GM10248 (cell line): ENCODE measurements at places on chromosomes 6 and 20.

- no peak for DNase-seq
These were observed 46.7 kb upstream of the NNAT start for GRCh38 chr20:37474386-37474785.

DNA sequence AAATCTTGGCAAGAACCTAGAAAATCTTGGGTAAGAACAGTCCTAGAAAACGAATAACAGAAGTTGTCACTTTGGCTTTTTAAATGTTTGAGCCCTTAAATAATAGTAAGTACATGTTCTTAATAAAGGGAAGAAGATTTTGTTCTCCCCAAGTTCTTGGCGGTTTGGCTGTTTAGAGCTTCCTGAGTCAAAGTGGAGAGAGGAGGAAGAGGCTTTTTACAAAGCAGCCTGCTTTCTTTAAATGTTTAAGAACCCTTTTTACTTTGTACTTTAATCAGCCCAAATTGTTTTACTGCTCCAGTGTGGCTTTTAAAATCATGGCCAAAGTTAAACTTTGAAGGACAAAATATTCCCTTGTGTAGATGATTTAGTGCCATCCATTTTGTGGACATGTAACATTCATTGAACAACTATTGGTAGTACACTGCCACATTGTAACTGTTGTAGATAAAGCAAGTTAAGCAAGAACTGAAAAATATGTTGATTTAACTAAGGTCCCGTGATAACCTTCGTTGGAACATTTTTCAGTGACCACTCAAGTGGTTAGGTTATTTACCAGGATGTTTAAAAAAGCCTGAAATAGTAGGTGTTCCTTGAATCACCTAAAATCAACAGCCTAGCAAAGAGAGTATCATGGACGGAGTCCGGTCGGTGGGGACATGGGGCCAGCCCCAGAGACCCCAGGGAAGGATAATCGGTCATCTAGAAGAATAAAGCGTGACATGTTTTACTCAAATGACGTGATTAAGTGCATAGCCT, 2.4 kb downstream of the AMD1 start:
- DNase-seq, result no peak

DNA sequence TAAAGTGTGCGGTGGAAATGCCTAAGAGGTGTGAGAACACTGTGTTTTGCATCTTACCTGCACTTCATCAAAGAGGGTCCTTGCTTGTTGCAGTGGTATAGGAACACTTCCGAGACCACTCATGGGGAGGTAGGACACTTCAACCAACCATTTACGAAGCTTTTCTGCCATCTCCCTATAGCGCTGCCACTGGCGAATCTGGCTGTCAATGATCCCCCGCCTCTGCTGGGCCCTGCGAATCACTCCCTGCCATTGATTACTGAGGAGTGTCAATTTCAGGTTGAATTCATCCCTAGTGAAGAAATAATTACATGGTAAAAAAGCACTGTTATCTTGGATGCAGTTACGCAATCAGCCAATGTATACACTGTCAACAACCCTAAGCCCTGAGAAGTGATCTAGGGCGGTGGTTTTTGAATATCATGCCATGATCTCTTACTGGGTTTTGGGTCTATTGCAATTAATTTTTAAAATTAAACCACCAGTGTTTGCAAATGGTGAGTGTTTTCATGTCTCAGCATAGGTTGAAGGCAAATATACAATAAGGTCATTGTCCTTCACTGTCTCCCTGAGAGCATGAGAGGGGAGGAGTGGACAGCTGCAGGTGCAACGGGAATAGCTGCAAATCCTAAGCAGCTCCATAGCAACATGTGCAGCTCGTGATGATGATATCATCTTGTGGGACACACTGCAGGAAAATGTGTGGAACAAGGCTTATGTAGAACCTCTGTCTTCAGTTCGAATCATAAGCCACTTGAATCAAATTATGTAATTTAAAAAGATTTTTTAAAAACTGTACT, 400.6 kb downstream of the ESR1 start:
- no peak for DNase-seq

- no peak for DNase-seq
These were observed 43.4 kb downstream of the PLAGL1 start for GRCh38 chr6:143964674-143965081.

DNA sequence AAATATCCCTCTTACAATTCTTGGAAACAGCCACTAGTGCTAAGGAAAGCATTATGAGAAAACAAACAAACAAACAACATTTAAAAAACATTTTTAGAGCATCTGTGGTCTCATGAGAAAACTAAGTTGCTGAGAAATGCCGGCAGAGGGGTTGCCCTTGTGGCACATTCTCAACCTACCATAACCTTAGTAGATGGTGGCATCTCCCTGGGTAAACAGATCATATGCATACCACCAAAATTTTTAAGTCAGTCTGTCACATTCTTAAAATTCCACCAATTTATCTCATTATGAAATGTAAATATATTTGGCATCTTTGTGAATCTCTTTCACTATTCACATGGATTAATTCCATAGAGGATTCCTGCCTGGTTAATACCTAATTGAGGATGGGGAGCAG, 575.7 kb upstream of the MARCKS start:
- DNase-seq, result no peak

- DNase-seq, result no peak
These were observed 126.1 kb upstream of the LAMP5 start for GRCh38 chr20:9388160-9388812.

DNA sequence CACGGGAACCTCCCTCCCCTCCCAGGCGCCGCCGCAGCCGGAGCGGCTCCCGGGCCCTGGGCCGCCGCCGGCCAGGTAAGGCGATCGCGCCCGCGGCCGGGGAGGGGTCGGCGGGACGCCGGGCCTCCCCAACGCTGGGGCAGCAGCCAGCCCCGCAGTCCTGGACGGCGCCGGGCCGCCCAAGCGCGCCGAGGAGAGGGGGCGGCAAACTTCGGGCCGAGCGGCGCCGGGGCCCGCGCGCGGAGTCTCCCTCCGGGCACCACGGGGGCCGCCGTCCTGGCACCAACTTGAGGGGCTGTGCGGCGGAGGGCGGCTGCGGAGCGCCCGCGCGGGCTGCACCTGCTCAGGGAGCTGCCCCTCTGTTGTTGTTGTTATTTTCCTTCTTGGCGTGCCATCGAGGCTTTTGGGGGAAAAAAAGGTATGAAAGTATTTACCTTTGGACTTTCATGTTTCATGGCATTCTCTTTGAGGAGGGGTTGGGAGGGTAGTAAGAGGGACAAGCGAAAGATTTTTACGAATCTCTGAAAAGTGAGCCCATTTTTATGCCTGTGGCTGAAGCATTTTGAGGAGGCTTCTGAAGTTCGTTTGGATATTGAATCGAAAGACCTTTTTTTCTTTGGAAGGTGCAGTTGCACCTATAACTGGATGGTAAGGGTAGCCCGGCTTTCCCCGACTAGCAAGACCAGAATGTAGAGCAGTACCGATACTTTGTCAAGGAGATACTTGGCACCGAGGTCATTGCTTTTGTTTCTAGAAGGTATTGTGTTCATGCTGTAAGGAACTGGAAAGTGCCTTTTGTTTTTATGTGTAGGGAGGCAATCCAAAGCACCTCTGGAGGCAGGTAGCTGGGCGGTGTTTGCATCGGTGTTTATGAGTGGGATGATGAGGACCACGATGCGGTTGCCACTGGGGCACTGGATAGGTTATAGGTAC, at the start of gene RNF182:
RNF182 (plus strand) TSS at position 4 of the 933 bp plus-strand sequence. CDS start 52,168 bp downstream, outside the sequence.
- DNase-seq, result peak; percentile 72

GRCh38 chr20:3766422-3767109, 987 bp downstream of the ADISSP start:
- no peak for DNase-seq

- no peak for DNase-seq
These were observed 79.3 kb downstream of the CAP2 start for GRCh38 chr6:17472653-17473183.

- no peak for DNase-seq
These were observed 6.9 kb downstream of the NELFCD start for GRCh38 chr20:58987790-58988564.

DNA sequence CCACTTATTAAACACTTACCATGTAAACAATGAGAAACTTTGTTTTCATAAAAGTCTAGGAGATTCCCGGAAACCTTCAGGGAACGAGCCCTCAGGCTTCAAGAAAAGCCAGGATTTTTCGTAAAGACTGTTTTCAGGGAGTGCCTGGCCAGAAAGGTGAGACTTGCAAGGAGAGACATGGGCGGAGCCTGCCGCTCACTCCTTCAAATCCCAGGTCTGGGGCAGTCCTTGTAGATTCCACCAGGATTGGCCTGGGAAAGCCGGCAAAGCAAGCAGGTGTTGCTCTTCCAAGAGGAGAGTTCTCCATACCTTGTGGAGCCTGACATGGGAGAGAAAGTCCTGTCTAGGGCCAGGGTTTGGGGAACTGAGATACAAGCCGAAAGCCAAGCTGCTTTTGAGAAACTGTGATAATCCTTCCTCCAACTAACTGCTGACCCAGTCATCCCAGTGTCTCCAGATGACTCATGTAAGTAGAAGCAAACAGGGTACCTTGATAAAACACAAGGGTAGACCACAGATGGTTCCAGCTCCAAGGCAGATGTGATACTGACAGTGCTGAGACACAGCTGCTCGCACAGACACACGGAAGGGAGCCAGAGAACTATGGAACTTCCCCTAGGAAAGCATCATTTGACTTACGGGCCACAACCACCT, 69.4 kb upstream of the NAA20 start:
- peak; percentile 47 for DNase-seq

GRCh38 chr6:146925846-146926245, 278.4 kb upstream of the STXBP5 start:
- DNase-seq, result no peak

GRCh38 chr6:127858727-127859391, 42.0 kb downstream of the THEMIS start:
- DNase-seq, result no peak

- DNase-seq, result no peak
These were observed 42.2 kb upstream of the STXBP5 start for GRCh38 chr6:147161974-147162495.

- DNase-seq, result no peak
These were observed 2.3 kb downstream of the BIRC7 start for GRCh38 chr20:63238031-63238430.

DNA sequence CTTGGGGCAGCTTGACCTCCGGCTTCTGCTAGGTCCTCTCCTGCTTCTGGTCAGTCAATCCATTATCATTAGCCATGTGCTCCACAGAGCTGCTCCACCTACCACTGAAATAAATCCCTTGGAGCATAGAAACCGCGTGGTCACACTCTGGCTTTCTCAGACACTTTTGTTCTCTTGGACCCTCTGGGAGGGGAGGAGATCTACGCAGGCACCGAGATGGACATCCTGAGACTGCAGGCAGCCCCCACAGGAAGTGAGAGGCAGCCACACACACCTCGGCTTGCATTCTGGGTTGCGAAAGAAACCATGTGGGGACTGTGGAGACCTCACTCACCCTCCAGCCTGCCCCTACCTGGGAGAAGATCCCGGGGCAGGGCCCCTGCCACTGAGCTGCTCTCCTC, 79.5 kb downstream of the FYN start:
- peak; percentile 34 for DNase-seq

DNA sequence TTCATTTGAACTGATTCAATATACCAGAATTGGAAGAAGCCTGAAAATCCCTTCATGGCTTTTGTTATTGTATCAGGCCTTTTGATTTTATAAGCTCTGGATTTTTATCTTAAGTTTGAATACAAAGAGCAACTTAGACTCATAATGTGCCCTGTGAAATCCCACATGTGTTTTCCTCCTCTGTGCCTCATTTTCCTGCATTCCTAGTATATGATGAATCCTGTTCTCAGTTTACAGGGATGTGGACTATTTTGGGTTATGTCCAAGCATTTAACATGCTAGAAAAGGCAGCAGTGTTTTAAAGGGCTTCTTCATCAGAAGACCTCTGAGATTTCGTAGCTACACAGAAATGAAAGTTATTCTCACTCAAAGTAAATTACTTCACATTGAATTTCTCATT, 455.0 kb downstream of the RFPL4B start:
- no peak for DNase-seq

GRCh38 chr6:168280020-168280898, 39.3 kb downstream of the DACT2 start:
- DNase-seq, result no peak

DNA sequence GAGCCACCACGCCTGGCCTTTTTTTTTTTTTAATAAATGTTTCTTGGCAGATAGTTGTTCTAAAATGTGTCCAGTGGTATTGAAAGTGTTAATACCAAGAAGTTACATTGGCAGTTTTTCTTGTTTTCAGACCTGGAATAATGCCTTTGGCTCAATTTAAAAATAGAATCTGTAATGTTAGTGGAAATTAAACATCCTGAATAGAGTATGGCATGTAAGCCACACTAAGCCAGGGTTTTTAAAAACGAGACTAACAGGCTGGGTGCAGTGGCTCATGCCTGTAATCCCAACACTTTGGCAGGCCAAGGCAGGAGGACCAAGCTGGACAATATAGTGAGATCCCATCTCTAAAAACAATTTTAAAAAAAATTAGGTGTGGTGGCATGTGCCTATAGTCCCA, 25.3 kb downstream of the MCM8 start:
- no peak for DNase-seq

GRCh38 chr6:140537834-140538705, 1163.6 kb upstream of the CITED2 start:
- no peak for DNase-seq

DNA sequence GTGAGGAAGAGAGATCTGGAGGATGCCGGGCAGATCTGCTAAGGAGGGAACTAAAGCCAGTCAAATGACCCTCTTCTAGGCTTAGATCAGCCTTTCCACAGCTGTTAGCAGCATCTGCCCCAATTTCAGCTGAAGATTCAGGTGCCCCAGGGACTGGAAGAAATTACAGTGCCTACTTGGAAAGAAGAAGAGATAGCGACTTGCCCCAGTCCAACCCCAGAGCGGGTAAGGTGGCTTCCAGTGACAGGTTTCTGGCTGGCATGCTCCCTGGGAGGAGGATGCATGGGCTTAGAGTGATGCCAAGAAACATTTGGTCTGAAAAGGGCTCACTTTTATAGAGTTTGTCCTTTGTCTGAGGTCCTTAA, 620 bp downstream of the TJAP1 start:
- no peak for DNase-seq

DNA sequence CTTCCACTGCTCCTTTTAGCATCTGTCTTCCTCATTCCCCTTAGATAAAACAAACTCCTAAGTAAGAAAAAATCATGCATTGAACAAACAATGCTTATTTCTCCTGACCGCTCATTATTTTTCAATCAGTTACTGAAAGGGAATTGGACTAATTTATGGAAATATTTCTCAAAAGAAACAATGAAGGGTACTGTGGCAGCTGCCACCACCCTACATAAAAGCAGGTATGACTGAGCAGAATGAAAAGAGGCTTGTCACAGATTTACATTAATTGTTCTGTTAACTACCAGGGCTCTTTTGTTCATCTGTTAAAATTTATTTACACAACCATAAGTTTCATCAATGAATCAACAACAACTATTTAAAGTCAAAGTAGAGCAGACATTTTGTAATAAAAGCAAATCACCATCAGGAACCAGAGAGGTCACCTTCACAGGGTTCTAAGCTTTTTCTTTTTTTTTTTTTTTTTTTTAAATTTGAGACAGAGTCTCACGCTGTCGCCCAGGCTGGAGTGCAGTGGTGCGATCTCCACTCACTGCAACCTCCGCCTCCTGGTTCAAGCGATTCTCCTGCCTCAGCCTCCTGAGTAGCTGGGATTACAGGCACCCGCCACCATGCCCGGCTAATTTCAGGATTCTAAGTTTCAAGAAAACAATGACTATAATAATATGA, 204.0 kb downstream of the PTPRK start:
- no peak for DNase-seq
